CD4-positive, alpha-beta T cell treated with Interleukin-17A for 1 hour (primary cell): ENCODE measurements at places on chromosomes 4 and X.

GRCh38 chr4:183936574-183937345 is 31.7 kb downstream of the STOX2 start:
- no peak for DNase-seq

GRCh38 chr4:52661966-52662690 is 3.0 kb upstream of the USP46 start:
- no peak for DNase-seq

- no peak for DNase-seq
Measured at GRCh38 chrX:7254144-7254543, 106.2 kb upstream of the PUDP start.

DNA sequence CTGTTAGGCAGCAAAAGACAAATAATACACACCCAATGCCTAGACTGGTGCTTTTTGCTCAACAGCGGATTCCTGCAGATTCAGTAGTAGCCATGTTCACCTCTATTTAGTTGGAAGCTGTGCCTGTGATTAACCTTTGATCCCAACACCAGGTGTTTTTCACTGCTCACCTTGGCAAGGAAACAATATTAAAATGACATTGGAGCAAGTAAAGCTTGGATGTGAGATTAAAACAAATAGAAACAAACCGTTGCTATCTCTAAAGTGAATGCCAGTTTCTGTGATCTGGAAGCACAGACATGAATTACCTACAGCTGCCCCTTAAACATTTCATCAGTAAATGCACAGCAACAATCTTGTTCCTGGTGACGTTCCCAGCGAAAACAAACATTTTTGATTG is 35.7 kb downstream of the MAGEB17 start:
- no peak for DNase-seq

DNA sequence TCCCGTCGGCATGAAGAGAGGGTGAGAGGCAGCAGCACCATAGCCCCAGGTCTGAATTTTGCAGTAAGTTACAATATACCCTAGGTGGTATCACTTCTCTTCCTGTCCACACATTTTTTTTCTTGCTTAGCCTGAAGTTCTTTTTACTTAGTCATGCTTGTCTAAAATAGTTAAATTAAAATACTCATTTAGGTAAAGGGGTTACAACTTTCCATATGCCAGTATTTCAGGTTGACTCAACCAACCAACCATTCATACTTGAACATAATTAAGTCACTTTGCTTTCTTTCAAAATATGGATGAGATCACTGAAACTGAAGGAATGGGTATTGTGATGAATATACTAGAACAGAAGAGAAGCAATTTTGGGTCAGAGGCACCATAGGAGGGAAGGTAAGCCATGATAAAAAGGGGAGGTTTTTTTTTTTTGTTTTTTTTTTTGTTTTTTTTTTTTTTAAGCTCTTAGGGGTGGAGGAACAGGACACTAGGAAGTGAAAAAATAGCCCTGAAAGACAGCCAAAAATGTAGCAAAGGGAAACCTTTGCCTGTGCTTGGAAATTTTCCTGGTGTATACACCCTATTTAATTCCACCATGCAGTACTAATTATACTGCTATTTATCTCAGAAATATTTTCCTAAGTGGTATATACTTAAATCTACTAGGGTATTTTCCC is 41.8 kb downstream of the RPS6KA3 start:
- DNase-seq = no peak

DNA sequence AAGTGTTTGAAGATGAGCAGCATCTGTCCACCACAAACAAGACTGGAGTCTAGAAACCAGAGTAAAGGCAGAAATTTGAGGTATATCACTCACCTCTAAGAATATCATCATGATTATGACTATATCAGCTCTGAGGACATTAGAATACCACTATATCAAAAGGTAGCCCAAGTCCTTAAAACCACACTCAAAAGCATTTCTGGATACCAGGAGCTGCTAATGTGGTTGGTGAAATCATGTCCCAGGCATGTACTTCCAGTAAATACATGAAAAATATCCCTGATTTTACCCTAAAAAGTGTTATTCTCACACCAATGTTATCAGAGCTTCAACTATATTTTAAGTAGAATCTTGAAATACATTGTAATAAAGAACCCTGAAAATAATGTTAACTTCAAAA is 136.3 kb upstream of the SMAD1 start:
- DNase-seq = no peak

DNA sequence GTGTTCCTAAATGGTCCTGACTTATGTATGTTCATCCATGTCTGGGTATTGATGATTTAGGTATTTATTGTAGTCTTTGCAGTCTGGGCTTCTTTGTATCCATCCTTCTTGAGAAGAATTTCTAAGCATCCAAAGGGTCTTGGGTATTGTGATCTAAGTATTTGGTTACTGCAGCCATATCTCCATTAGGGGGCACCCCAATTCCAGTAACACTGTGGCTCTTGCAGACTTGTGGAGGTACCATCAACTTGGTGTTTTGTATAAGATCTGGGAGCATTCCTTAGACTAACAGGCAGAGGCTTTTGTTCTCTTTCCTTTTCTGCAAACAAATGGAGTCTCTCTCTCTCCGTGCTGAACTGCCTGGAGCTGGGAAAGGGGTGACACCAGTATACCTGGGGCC is 113.7 kb upstream of the NEXMIF start:
- DNase-seq = peak; percentile 1
